ENCODE measurements at places on chromosomes 7 and 10.
A peak's percentile ranks its signal among the peaks of the same experiment; 100 is the strongest.

DNA sequence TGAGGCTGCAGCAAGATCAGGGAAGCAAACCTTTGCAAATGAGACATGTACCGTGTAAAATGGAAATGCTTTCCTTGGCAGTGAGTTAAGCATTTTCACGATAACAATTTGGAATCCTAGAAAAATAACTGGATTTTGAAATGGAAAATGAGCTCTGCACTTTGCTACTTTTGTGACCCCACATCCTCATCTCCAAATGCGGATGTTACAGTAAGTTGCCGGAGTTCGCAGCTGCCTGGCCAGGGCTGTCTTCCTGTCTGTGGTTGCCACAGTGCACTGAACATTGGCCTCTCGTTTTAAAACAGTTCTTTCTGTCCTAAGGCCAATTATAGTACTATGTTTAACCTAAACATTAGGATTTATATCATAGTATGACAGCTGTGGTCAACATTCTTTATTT lies 136.2 kb upstream of the FZD8 start:
- no peaks in the 10 kb centered on the region for H3K4me1 ChIP-seq
- no peak overlapping the region for H3K4me3 ChIP-seq
- no peaks in the 10 kb centered on the region for H3K27me3 ChIP-seq
- no peaks in the 10 kb centered on the region for H3K36me3 ChIP-seq
- DNase-seq: no peak
- H3K27ac ChIP-seq: no peak overlapping the region

DNA sequence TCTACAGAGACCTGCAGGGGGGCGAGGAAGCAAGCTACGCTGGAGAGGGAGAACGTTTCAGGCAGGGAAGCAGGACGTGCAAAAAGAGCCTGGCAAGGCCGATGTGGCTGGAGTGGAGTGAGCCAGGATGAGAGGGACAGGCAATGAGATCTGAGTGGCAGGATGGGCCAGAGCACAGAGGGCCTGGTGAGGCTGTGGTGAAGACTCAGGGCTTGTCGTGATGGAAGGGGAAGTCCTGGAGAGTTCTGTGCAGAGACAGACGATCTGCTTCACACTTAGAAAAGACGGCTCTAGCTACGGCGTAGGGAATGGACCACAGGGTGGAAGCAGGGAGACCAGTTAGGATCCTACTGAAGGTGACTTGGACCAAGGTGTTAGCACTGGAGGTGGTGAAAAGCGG lies 87.0 kb downstream of the SH3PXD2A start:
- no peaks in the 10 kb centered on the region for H3K27me3 ChIP-seq
- peaks cover 12% of the 10 kb centered on the region for H3K4me1 ChIP-seq
- H3K4me3 ChIP-seq: no peak overlapping the region
- DNase-seq: no peak

DNA sequence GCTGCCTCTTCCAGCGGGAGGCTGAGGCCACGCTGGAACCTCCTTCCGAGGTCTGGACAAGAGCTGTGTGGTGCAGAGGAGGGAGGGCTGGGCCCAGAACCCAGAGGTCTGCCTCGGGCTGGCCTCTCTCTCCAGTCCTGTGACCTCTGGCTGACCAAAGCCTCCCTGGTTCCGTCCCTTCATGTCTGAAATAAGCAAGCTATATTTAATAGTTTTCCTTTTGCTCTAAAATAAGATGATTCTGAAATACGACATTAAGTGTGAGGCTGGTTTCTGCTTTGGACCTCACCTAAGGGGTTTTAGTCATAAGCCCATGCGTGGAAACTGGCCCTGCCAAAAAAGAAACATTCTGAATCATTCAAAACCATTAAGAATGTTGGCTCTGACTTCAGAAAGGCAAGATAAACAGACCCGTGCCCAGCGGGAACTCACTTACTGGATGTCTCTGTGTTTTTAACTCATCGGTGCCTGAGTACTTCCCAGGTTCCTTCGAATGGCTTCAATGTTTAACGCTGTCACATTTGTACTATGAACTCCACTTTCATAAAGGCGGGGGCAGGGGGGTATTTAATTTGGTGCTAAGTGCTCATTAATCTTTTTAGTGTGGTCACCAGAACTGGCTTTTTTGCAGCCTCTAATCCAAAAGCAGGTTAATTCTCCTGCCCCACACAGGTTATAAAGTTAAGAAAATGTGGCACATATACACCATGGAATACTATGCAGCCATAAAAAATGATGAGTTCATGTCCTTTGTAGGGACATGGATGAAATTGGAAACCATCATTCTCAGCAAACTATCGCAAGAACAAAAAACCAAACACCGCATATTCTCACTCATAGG lies 157.5 kb upstream of the KLF14 start:
- peak overlapping the region; percentile 90 for H3K27ac ChIP-seq
- H3K4me1 ChIP-seq: peaks cover 47% of the 10 kb centered on the region
- DNase-seq: no peak
- H3K27me3 ChIP-seq: no peaks in the 10 kb centered on the region

DNA sequence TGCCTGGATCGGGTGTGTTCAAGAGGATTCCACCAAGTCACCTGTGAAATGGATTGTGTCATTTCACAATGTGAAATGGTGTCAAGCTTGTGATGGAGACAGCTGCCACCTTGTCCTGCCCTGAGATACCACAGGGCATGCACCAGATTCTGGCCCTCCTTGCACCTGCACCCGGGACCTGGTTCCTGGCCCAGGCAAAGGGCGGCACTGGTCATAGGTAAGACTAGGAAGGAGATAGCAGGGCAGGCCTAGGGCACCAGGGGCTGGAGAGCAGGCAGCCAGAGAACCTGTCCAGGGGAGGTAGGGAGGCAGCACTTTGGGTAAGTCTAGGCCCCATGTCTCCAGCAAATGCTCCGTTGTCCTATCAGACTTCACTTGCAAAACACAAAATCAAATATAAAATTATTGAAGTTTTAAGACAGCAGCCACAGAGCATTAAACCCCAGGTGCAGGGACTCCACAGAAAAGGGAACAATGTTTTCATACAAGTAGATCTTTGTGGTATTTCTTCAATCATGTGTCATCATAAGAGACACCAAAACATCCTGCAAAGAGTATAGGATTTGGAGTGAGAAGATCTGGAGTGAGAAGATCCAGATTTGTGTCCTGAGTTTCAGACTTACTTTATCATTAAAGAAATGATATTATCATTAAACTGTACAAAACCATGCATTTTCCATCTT lies 22.7 kb upstream of the ZNF800 start:
- H3K4me1 ChIP-seq: no peaks in the 10 kb centered on the region
- H3K27me3 ChIP-seq: no peaks in the 10 kb centered on the region
- no peaks in the 10 kb centered on the region for H3K36me3 ChIP-seq
- no peak overlapping the region for H3K27ac ChIP-seq
- no peak overlapping the region for H3K4me3 ChIP-seq
- DNase-seq: no peak

DNA sequence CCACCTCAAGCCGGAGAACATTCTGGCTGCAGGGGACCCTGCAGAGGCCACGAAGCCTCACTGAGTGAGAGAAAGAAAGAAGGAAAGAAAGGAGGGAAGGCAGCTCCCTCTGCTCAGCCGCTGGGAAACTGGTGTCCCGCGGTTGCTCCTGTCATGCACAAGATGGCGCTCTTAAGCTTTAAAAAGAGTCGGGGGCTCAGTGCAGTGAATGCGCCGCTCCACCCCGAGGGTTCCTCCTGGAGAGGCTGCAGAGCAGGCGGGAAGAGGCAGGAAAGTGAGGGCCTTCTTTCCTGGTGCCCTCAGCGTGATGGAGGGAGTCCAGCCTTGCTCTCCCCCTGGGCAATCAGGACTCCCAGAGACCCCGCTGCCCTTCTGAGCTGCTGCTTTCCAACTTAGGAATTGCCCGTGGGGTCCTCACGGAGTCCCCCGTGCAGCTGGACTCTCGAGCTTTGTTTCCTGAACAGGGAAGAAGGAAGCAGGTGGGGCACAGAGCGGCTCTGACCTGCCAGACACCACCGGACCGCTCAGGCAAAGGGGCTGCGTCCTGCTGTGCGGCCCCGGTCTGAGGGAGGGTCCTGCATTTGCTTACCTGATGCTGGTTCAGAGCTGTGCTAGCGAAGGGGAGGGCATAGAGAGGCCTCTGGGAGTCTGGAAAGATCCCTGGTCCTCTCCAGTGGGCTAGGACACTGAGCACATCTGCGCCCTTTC lies 141.9 kb upstream of the MKI67 start:
- H3K27me3 ChIP-seq: peaks cover 39% of the 10 kb centered on the region
- H3K4me1 ChIP-seq: no peaks in the 10 kb centered on the region

GRCh38 chr10:49150426-49150825 lies 16.6 kb upstream of the FAM170B start:
- H3K36me3 ChIP-seq: no peaks in the 10 kb centered on the region
- no peaks in the 10 kb centered on the region for H3K4me1 ChIP-seq
- H3K27me3 ChIP-seq: no peaks in the 10 kb centered on the region
- no peak overlapping the region for H3K4me3 ChIP-seq
- no peak for DNase-seq
- H3K27ac ChIP-seq: no peak overlapping the region

- DNase-seq: peak; percentile 98
- no peaks in the 10 kb centered on the region for H3K36me3 ChIP-seq
Measured at GRCh38 chr7:66204822-66205740, at the start of gene TPST1. TPST1 (plus strand) TSS chr7:66205334; CDS start chr7:66240426, 35,092 bp downstream.

- no peak overlapping the region for H3K4me3 ChIP-seq
- DNase-seq: peak; percentile 54
Measured at GRCh38 chr7:3461923-3462322, 160.9 kb downstream of the SDK1 start.

DNA sequence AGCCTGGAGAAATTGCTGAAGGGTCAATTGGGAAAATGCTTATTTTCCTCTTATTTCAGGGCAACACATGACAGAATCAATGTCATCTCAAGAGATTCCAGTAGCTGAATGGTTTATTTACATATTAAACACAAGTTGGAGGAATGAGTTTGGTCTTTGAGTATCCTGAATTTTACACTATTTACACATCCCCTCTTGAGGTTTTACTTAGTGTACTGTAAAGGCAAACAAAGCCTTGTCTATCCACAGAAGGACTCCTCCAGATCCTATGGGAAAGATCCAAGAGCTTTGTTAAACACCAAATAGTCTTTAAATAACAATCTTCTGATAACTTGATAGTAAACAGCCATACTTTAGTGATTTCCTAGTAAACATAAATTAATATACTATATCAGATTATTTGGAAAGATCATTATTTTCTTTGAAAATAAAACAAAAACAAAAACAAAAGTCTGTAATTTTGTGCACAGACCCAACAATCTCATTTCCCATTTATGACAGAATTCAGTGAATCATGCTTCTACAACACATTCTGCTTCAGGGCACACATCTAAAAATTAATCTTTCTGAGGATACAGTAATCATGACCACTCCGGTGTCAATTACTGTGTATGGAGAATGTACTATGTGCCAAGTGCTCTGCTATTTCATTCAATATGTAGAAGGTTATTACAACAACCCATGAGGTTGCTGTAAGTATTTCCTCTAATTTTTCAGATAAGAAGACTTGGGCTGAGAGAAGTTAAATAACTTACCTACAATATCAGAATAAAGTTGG lies 575.0 kb upstream of the LRRTM3 start:
- no peaks in the 10 kb centered on the region for H3K27me3 ChIP-seq
- H3K4me1 ChIP-seq: no peaks in the 10 kb centered on the region

DNA sequence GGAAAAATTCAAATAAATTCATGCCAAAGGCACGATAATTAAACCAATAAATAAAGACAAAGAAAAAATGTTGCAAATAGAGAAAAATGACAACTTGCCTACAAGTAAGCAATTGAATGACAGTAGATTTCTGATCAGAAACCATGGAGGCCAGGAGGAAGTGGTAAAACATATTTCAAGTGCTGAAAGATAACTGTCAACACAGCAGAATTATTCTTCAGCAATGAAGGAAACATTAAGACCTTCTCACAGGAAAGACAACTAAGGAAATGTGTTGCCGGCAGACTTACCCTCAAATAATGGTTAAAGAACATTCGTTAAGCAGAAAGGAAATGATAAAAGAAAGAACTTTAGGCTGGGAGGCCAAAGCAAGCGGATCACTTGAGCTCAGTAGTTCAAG lies 30.4 kb downstream of the RUNDC3B start:
- DNase-seq: no peak
- no peaks in the 10 kb centered on the region for H3K4me1 ChIP-seq
- no peak overlapping the region for H3K4me3 ChIP-seq
- H3K36me3 ChIP-seq: no peaks in the 10 kb centered on the region
- H3K27me3 ChIP-seq: no peaks in the 10 kb centered on the region
- H3K27ac ChIP-seq: no peak overlapping the region

GRCh38 chr10:21292763-21293517 lies 232.5 kb downstream of the SKIDA1 start:
- H3K4me1 ChIP-seq: peaks cover 21% of the 10 kb centered on the region
- H3K27me3 ChIP-seq: no peaks in the 10 kb centered on the region
- H3K36me3 ChIP-seq: no peaks in the 10 kb centered on the region
- H3K4me3 ChIP-seq: peak overlapping the region; percentile 2
- H3K27ac ChIP-seq: peak overlapping the region; percentile 2
- DNase-seq: no peak

GRCh38 chr10:6926971-6927370 lies 346.9 kb upstream of the PRKCQ start:
- H3K27me3 ChIP-seq: no peaks in the 10 kb centered on the region
- no peak overlapping the region for H3K27ac ChIP-seq
- DNase-seq: no peak
- no peaks in the 10 kb centered on the region for H3K36me3 ChIP-seq

DNA sequence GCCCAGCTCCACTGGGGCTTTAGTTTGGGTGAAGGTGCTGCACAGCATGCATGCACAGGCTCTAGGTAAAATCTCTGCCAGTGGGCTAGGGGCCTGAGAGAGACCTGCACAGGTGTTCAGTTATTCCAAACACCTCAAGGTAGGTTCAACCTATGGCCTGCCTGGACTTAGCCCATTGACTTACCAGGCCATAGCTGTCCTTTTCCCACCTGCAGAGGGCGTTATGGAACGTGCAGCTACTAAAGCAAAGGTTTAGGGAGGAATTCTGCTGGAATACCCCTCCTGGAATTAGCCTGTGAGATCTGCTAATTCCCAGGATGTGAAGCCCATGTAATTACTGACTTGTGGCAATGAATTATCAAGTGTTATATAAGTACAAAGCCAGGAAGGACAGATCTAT lies 3.6 kb downstream of the VWC2 start:
- H3K27ac ChIP-seq: no peak overlapping the region
- no peak for DNase-seq
- peaks cover 52% of the 10 kb centered on the region for H3K27me3 ChIP-seq
- H3K4me3 ChIP-seq: no peak overlapping the region
- no peaks in the 10 kb centered on the region for H3K36me3 ChIP-seq
